ENCODE measurements at places on chromosomes 2 and 18. TPM values are rescaled to one million over a fixed set of nuclear protein-coding genes. Genes with fewer than 3 reads are reported as not detected.

GRCh38 chr18:59420244-59420643 lies 61.2 kb upstream of the LMAN1 start:
- H3K4me3 ChIP-seq, result no peak overlapping the region
- H3K27me3 ChIP-seq, result peaks cover 15% of the 10 kb centered on the region

GRCh38 chr2:80102026-80102425 lies 202.5 kb downstream of the LRRTM1 start:
- H3K36me3 ChIP-seq, result no peaks in the 10 kb centered on the region
- no peaks in the 10 kb centered on the region for H3K27me3 ChIP-seq
- no peaks in the 10 kb centered on the region for H3K4me1 ChIP-seq
- no peak for DNase-seq

- H3K4me1 ChIP-seq, result peaks cover 7% of the 10 kb centered on the region
- H3K27ac ChIP-seq, result no peak overlapping the region
- DNase-seq, result no peak
- H3K36me3 ChIP-seq, result no peaks in the 10 kb centered on the region
- H3K4me3 ChIP-seq, result no peak overlapping the region
- H3K27me3 ChIP-seq, result peaks cover 39% of the 10 kb centered on the region
Measured at GRCh38 chr18:75455249-75456198, 28.0 kb upstream of the SMIM21 start.

DNA sequence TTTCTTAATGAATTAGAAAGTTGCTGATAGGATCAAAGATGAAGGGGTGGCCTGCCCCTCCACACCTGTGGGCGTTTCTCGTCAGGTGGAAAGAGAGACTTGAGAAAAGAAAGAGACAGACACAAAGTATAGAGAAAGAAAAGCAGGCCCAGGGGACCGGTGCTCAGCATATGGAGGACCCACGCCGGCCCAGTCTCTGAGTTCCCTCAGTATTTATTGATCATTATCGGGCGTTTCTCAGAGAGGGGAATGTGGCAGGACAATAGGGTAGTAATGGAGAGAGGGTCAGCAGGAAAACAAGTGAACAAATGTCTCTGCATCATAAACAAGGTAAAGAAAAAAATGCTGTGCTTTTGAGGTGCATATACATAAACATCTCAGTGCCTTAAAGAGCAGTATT lies 144.3 kb downstream of the CCDC102B start:
- H3K4me1 ChIP-seq, result no peaks in the 10 kb centered on the region
- DNase-seq, result no peak
- no peak overlapping the region for H3K4me3 ChIP-seq

DNA sequence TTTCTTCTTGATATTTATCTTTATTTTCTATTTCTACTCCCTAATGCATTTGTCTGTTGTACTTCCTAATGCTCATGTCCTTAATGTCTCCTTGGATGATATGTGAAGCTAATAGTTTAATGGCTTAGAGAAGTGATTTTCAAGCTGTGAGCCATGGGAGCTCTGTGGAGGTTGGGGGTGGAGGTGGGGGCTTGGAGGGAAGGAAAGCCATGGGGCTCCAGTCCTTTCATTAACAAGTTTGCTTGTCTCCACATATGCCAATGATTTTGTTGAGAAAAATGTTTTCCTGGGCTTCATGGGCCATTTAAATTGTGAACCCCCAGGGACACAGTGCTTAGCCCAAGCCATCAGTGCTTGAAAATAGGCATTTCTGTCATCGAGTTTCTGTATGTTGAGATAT lies 264.1 kb downstream of the SCG2 start:
- DNase-seq, result no peak
- no peaks in the 10 kb centered on the region for H3K4me1 ChIP-seq
- no peaks in the 10 kb centered on the region for H3K27me3 ChIP-seq
- no peaks in the 10 kb centered on the region for H3K36me3 ChIP-seq

- H3K4me3 ChIP-seq, result no peak overlapping the region
- no peaks in the 10 kb centered on the region for H3K4me1 ChIP-seq
- H3K36me3 ChIP-seq, result no peaks in the 10 kb centered on the region
- no peak for DNase-seq
Measured at GRCh38 chr2:48849770-48850169, 94.2 kb upstream of the LHCGR start.

- no peak overlapping the region for H3K27ac ChIP-seq
- H3K4me1 ChIP-seq, result peaks cover 15% of the 10 kb centered on the region
- H3K27me3 ChIP-seq, result no peaks in the 10 kb centered on the region
- peaks cover 66% of the 10 kb centered on the region for H3K36me3 ChIP-seq
Measured at GRCh38 chr2:239144713-239144999, 256.2 kb downstream of the HDAC4 start.

DNA sequence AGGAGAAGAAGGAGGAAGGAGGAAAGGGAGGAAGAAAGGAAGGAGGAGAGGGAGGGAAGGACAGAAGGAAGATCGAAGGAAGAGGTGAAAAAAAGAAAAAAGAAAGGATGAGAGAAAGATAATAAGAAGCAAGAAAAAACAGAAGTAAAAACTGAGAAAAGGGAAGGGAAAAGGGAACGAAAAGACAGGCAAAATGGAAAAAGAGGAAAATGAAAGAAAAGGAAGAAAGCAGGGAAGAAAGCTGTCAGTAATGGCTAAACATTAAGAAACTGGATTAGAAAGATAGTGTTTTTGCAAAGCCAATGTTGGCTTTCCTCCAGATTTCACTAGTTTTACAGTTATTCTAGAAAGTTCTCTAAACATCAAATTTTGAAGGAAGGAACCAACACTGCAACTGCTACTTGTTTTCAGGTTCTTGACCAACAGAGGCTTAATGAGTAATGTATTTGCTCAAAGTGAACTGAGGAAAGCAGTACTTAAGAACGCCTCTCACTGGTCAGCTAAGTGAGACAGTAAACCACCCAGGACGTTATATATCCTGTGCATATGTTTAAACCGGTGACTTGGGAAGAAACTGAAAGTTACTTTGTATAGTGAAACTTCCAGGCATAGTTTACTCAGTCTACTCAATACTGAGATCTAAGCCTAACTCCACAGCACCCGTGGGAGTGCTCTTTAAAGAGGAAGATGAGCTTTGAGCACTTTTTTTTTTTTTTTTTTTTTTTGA lies 286.2 kb upstream of the TRIB2 start:
- peak overlapping the region; percentile 67 for H3K27ac ChIP-seq
- peak; percentile 20 for DNase-seq
- peaks cover 3% of the 10 kb centered on the region for H3K36me3 ChIP-seq
- H3K4me3 ChIP-seq, result peak overlapping the region; percentile 68
- peaks cover 29% of the 10 kb centered on the region for H3K4me1 ChIP-seq
- H3K27me3 ChIP-seq, result no peaks in the 10 kb centered on the region

GRCh38 chr2:106530866-106531265 lies 43.7 kb downstream of the CD8B2 start:
- H3K27me3 ChIP-seq, result peaks cover 18% of the 10 kb centered on the region
- no peaks in the 10 kb centered on the region for H3K4me1 ChIP-seq
- H3K27ac ChIP-seq, result no peak overlapping the region
- no peak for DNase-seq

- DNase-seq, result no peak
- peaks cover 3% of the 10 kb centered on the region for H3K36me3 ChIP-seq
- H3K27me3 ChIP-seq, result peaks cover 17% of the 10 kb centered on the region
- H3K4me1 ChIP-seq, result no peaks in the 10 kb centered on the region
- no peak overlapping the region for H3K27ac ChIP-seq
Measured at GRCh38 chr2:64888591-64889309, 100.4 kb upstream of the SLC1A4 start.

GRCh38 chr2:59583173-59583765 lies 970.2 kb downstream of the BCL11A start:
- DNase-seq, result no peak
- no peaks in the 10 kb centered on the region for H3K36me3 ChIP-seq
- H3K27me3 ChIP-seq, result no peaks in the 10 kb centered on the region

DNA sequence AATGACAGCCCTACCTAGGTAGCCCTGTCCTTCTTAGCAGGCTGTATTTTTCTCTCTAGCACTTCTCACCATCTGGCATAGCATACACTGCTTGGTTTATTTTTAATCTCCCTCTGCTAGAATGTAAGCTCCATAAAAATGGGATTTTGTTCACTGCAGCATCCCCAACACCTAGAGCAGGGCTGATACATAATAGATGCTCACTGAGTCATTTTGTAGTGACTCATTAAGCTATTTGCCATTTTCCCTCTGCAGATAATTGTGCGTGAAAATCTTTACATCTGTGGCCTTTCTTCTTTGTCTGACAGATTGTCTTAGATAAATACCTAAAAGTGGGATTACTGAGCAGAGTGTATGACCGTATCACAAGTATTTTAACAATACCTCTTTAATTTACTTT lies 82.5 kb downstream of the CERS6 start:
- H3K27me3 ChIP-seq, result no peaks in the 10 kb centered on the region
- no peak overlapping the region for H3K27ac ChIP-seq

- H3K27me3 ChIP-seq, result peaks cover 5% of the 10 kb centered on the region
- H3K4me3 ChIP-seq, result no peak overlapping the region
- no peak for DNase-seq
- no peaks in the 10 kb centered on the region for H3K4me1 ChIP-seq
- H3K36me3 ChIP-seq, result no peaks in the 10 kb centered on the region
Measured at GRCh38 chr2:11022591-11023273, 111.0 kb downstream of the KCNF1 start.

- no peak for DNase-seq
- no peak overlapping the region for H3K4me3 ChIP-seq
- no peaks in the 10 kb centered on the region for H3K27me3 ChIP-seq
- H3K36me3 ChIP-seq, result no peaks in the 10 kb centered on the region
- H3K4me1 ChIP-seq, result no peaks in the 10 kb centered on the region
- H3K27ac ChIP-seq, result no peak overlapping the region
Measured at GRCh38 chr2:192265751-192266150, 71.0 kb upstream of the TMEFF2 start.

DNA sequence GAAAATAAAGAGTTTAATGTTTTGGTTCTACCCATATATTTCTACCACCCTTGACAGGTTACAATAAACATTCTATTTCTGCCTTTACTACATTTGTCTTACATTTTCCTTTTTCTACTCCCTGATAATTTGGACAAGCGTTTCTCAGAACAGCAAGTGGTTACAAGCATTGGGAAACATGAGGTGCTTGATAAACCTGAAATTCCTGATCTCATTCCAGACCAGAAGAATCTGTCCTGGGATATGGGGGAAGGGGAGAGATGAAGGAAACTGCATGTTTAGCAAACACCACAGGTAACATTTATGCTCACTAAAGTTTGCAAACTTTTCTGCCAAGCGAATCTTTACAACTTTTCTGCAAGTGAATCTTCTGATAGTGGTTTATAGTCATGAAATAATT lies 28.3 kb upstream of the DSC1 start:
- no peak overlapping the region for H3K4me3 ChIP-seq
- H3K4me1 ChIP-seq, result no peaks in the 10 kb centered on the region
- no peaks in the 10 kb centered on the region for H3K36me3 ChIP-seq
- H3K27me3 ChIP-seq, result no peaks in the 10 kb centered on the region
- DNase-seq, result no peak

DNA sequence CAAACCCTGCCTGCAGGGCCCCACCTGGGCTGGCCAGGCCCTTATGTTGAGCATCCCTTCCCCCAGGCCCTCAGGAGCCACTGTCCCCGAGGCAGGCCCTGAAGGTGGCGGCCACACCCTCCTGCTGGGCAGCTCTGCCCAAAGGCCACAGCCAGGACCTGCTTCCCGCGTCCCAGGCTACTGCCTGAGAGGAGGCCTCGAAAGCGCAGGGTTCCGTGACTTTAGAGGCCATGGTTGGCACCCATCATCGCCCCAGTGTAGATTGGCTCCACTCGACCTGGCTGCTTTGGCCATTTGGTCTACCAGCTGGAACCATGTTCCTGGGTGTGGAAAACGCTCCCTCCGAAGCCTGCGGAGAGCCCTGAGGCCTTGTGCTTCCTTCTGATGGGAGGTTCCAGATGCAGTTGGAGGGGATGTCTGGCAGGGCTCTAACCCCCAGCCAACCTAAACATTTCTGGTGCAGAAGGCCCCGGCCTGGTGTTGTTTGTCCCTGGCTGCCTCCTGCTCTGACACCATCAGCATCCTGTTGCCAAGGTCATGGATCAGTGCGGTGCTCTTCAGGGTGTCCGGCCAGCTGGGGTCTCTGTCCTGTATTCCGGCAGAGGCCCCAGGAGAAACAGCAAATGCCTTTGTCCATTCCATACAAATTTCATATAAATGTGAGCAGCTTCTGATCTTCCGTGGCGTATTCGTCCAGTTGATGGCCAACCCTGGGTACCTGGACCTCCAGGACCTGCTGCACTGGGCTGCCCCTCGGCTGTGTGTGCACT lies 14.7 kb downstream of the CAPN10 start:
- DNase-seq, result no peak
- H3K4me3 ChIP-seq, result no peak overlapping the region
- H3K27ac ChIP-seq, result no peak overlapping the region
- peaks cover 3% of the 10 kb centered on the region for H3K36me3 ChIP-seq
- no peaks in the 10 kb centered on the region for H3K4me1 ChIP-seq

- no peak for DNase-seq
- H3K36me3 ChIP-seq, result no peaks in the 10 kb centered on the region
- no peaks in the 10 kb centered on the region for H3K4me1 ChIP-seq
Measured at GRCh38 chr18:64171576-64171975, 22.7 kb upstream of the LINC00305 start.

GRCh38 chr2:10905862-10906143 lies 5.9 kb upstream of the KCNF1 start:
- H3K4me1 ChIP-seq, result no peaks in the 10 kb centered on the region
- peaks cover 12% of the 10 kb centered on the region for H3K27me3 ChIP-seq
- no peak overlapping the region for H3K27ac ChIP-seq
- DNase-seq, result no peak
- no peaks in the 10 kb centered on the region for H3K36me3 ChIP-seq

DNA sequence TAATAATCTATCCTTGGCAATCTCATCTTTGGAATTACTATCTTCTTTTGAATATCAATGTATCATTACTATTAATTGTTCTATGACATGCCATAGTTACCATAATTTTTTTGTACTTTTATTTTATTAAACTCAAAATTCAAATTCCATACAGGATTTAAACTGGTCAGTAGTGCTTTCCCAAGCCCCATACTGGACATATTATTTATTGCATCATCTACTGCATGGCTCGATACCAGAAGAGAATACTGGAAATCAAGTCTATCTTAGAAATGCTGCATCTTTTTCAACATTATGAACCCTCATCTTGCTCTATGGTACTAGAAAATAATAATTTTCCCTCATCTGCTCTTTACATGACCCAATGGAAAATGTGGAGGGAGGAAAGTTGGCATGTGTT lies 9.4 kb upstream of the PDE1A start:
- H3K27me3 ChIP-seq, result no peaks in the 10 kb centered on the region
- DNase-seq, result no peak
- H3K27ac ChIP-seq, result no peak overlapping the region
- H3K36me3 ChIP-seq, result no peaks in the 10 kb centered on the region
- no peaks in the 10 kb centered on the region for H3K4me1 ChIP-seq
- no peak overlapping the region for H3K4me3 ChIP-seq

GRCh38 chr2:135728064-135728743 lies 13.5 kb upstream of the UBXN4 start:
- H3K27me3 ChIP-seq, result no peaks in the 10 kb centered on the region
- H3K36me3 ChIP-seq, result peaks cover 16% of the 10 kb centered on the region
- no peaks in the 10 kb centered on the region for H3K4me1 ChIP-seq
- H3K4me3 ChIP-seq, result no peak overlapping the region
- no peak overlapping the region for H3K27ac ChIP-seq

GRCh38 chr18:22865354-22866116 lies 67.6 kb upstream of the RBBP8 start:
- no peak overlapping the region for H3K27ac ChIP-seq
- H3K36me3 ChIP-seq, result no peaks in the 10 kb centered on the region
- peaks cover 45% of the 10 kb centered on the region for H3K27me3 ChIP-seq
- H3K4me1 ChIP-seq, result no peaks in the 10 kb centered on the region
- no peak for DNase-seq
- no peak overlapping the region for H3K4me3 ChIP-seq

STPG4 gene
- total RNA-seq, result 0.13 TPM

KCNJ3 gene
- total RNA-seq, result not detected

HOXD10 gene
- not detected for total RNA-seq

ITPRIPL1 gene
- total RNA-seq, result 43.7 TPM

EFR3B gene
- not detected for total RNA-seq

RGPD3 gene
- total RNA-seq, result 0.05 TPM

SLC23A3 gene
- total RNA-seq, result 2.3 TPM

CCL20 gene
- 3.6 TPM for total RNA-seq

GPR39 gene
- not detected for total RNA-seq

PLCD4 gene
- total RNA-seq, result 0.10 TPM

NOTO gene
- total RNA-seq, result not detected
